ENCODE measurements at places on chromosomes 13 and 19. TPM values are rescaled to one million over a fixed set of nuclear protein-coding genes. Genes with fewer than 3 reads are reported as not detected.

GRCh38 chr13:28185256-28185655, 46.9 kb downstream of the PAN3 start:
- DNase-seq, result no peak

DNA sequence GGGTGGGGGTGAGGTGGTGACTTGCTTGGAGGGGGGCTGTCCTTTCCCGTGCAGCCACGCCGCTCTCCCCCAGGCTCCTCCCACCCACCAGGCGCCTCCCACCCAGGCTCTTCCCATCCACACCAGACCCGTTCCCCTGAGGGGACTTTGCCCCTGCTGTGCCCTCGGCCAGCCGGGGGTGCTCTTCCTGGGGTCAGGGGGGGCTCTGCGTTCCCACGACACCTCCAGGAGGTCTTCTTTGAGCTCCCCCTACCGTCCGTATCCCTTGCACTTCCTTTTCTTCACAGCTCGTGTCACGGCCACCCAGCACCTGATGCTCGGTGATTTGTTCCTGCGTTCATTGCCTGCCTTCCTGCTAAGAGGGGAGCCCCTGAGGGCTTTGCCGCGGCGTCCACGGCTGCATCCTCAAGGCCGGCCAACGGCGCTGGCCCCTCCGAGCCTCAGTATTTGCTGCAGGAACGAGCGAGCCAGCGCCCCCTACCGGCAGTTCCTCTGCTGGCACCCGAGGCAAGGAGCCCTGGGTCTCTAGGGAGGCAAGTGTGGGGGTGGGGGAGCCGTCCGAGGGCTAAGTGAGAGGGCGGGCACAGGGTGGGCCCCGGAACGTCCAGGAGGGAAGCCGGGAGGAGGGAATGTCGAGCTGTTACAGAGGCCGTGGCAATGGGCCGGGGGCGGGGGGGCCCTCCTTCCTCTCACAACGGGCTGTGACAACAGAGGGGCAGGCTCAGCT, 11.8 kb downstream of the LRRC4B start:
- DNase-seq, result peak; percentile 67

- DNase-seq, result no peak
Observed at GRCh38 chr19:48044561-48044960, 682 bp upstream of the CABP5 start.

DNA sequence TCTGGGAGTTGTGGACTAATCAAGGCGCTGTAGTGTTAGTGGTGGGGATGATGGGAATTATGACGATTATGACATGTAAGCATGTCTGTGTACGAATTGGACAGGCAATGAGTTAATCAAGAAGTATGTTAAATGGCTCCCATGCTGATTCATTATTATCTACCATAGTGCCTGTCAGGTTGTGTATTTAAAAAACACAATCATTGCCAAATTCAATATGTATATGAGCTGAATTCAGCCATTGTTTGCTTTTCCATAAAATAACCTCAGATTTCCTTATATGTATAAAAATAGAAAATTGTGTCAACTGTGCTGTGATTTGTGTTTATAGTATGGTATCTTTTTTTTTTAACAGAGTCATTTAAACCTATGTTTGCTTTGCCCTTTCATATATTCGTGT, 37.1 kb downstream of the PCCA start:
- no peak for DNase-seq

- DNase-seq, result no peak
Observed at GRCh38 chr13:114115191-114115671, 17.2 kb downstream of the RASA3 start.

Gene IGFL2
- polyA plus RNA-seq, result not detected

Gene ITGBL1
- polyA plus RNA-seq, result 1.2 TPM

GRCh38 chr19:38047641-38048040, 140.6 kb downstream of the SIPA1L3 start:
- no peak for DNase-seq

DNA sequence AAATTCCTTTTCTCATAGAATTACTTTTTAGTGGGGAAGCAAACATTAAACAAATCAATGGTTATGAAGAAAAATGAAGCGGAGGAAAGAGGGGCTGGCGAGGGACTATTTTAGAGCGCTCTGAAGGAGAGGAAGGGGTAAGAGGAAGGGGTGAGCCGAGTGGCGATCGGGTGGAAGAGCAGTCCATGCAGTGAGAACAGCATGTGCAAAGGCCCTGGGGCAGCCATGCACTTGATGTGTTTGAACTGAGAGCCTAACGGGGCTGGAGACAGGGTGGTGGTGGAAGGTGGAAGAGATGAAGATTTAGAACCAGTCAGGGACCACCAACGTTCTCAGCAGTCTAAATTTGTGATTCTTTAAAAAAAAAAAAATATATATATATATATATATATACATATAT, 14.4 kb upstream of the NOP53 start:
- no peak for DNase-seq

Gene CXCL17
- not detected for polyA plus RNA-seq
